ENCODE measurements at places on chromosomes 11 and 22. TPM values are rescaled to one million over a fixed set of nuclear protein-coding genes. Genes with fewer than 3 reads are reported as not detected.

Gene RTCB
- total RNA-seq = 133 TPM

Gene MYO18B
- not detected for total RNA-seq

Gene NXPE4
- not detected for total RNA-seq

Gene MICAL3
- 34.0 TPM for total RNA-seq

Gene DAGLA
- total RNA-seq = 5.0 TPM

Gene RASL10A
- total RNA-seq = 1.3 TPM

Gene KRTAP5-2
- total RNA-seq = not detected

Gene FDXACB1
- total RNA-seq = 2.1 TPM

Gene KCTD14
- 0.48 TPM for total RNA-seq

Gene CCND1
- 360 TPM for total RNA-seq

Gene CRYBB3
- not detected for total RNA-seq

Gene UBQLNL
- total RNA-seq = 0.10 TPM

Gene VEGFB
- total RNA-seq = 12.5 TPM

Gene PRDM10
- total RNA-seq = 9.6 TPM

Gene KRTAP5-10
- not detected for total RNA-seq

Gene MS4A6A
- 3.4 TPM for total RNA-seq

Gene PHETA2
- total RNA-seq = 14.6 TPM

Gene BARX2
- not detected for total RNA-seq

Gene RHOD
- 13.4 TPM for total RNA-seq

Gene BAIAP2L2
- 0.33 TPM for total RNA-seq

Gene PARVG
- total RNA-seq = under 0.01 TPM

Gene OR56A1
- not detected for total RNA-seq

Gene SLC22A25
- total RNA-seq = not detected

Gene ABTB2
- 0.76 TPM for total RNA-seq

Gene TCN1
- 0.10 TPM for total RNA-seq

Gene RNF169
- total RNA-seq = 37.1 TPM

Gene CCDC81
- total RNA-seq = 0.96 TPM

Gene IFITM10
- 0.29 TPM for total RNA-seq
